Activated T-cell treated with anti-CD3 and anti-CD28 coated beads for 24 hours (primary cell): ENCODE measurements at places on chromosomes 7 and 10.

DNA sequence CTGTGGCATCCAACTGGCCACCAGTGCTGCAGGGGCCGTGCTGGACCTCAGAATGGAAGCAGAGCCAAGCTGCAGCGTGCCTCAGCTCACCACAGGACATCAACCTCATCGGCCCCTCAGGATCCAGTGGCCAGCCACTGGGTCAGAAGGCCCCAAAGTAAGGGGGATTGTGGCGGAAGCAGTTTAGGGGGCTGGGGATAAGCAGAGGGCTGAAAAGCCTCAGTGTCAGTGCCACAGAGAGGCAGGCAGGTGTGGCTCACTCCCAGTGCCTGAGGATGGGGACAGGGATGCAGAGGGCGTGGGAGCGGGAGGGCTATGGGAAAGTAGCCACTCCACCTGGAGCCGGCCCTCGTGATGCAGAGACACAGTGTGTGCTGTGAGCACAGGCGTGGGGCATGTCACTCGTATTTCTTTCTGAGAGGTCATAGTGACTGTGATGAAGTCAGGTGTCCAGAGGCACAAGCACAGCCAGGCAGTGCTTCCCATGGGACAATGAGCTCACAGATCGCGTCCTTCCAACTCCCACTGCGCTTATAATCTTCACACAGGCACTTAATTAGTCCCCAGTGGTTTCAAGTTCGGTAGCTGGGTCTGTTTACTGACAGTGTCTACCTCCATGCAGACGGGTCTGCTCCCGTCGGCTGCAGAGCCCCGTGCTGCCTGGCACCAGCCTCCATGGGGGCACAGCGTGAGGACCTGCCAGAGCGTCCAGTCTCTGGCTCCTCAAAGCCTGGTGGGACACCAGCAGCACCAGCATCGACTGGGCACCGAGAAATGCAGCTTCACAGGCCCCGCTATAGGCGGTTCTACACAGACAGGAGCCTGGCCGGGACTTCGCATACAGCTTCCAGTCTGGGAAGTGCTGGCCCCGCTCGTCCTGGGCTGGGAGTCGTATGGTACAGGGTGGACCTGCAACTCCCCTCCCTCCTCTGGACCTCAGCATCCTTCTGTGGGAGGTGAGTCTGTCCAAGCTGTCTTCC lies 42.9 kb upstream of the CNPY1 start:
- DNase-seq, result no peak

GRCh38 chr7:23332193-23332592 lies 33.1 kb downstream of the MALSU1 start:
- no peak for DNase-seq

DNA sequence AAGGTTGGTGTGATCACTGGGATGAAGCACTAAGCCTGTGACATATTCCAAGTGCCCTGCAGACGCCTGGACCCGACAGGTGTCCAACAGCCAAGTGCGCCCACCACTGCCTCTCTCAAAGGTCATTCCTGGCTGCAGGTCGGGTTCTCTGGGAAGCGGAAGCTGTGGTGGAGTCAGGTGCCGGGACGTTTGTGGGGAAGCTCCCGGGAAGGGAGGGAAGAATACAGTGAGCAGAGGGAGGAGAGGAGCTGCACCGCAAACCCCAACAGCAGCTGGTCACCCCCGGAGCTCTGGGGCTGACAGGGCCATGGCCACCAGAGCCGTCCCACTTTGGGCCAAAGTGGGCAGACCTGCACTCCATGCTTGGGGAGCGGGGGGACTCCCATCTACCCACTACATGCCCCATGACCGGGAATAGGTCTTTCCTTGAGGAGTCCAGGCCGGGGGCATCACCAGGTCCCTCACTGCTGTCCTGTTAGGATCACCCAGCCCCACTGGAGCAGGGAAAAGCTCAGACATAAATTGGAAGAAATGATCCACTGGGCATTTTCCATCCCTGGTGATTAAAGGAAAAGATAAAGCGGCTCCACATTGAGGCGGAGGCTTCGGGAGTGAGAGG lies 84.5 kb upstream of the PPP2R2D start:
- no peak for DNase-seq

DNA sequence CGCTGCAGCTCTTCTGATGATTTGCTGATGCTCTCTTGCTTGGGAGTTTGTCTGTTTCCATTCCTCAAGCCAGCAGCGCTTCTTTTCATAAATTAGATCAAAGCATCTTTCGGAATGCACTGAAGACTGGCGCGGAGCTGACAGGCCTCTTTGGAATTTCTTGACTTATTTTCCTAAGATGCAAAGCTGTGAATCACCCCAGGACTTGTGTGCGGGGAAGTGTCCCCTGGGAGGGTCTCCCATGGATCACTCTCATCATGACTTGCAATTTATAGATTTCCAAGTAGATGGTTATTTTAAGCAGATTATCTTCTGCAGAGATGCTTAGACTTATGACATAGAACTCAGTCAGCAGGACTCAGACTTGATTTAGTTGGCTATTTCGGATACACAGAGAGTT lies 467.2 kb downstream of the TCERG1L start:
- DNase-seq, result no peak

GRCh38 chr10:70271996-70272924 lies 11.5 kb downstream of the NPFFR1 start:
- no peak for DNase-seq

DNA sequence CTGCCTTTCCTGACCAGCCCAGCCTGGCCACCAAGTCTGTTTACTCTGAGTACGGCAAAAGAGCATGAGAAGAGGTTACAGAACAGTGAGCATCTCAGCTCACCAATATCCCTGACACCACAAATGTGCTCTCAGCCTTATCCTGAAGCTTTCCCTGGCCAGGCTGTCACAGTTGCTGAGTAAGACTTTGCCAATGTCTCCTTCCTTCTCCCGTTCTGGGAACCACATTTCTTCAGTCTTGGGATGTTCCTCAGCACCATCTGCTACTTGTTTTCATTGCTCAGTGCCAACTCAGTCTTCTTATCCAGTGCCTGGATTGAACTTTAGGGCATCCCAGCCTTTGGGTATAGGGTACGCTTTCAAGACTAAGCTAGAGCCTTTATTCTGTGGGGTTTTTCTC lies 7.1 kb upstream of the KCNIP2 start:
- DNase-seq, result no peak

- DNase-seq, result no peak
Observed at GRCh38 chr7:7210475-7211237, 28.3 kb downstream of the C1GALT1 start.

- no peak for DNase-seq
Observed at GRCh38 chr7:106151459-106152312, 39.6 kb upstream of the SYPL1 start.

- DNase-seq, result no peak
Observed at GRCh38 chr7:78074713-78075112, 276.1 kb downstream of the PHTF2 start.
